ENCODE measurements at places on chromosomes 2 and 18.

DNA sequence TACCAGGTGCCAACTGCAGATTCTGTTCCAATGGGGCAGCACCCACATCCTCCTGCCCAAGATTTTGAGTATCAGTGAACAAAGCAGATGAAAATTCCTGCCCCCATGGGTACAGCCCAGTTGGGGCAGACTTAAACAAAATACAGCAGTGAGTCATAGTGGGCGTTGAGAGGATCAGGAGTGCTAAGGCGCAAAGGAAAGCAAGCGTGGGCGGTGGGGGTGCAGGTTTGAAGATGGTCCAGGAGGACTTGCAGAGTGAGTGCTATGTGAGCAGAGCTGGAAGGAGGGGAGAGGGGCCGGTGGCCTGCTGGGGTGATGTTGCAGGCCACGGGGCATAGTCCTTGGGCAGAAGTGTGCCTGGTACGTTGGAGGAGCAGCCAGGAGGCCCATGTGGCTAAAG, 24.7 kb downstream of the STEAP3 start:
- peak; percentile 78 for DNase-seq

DNA sequence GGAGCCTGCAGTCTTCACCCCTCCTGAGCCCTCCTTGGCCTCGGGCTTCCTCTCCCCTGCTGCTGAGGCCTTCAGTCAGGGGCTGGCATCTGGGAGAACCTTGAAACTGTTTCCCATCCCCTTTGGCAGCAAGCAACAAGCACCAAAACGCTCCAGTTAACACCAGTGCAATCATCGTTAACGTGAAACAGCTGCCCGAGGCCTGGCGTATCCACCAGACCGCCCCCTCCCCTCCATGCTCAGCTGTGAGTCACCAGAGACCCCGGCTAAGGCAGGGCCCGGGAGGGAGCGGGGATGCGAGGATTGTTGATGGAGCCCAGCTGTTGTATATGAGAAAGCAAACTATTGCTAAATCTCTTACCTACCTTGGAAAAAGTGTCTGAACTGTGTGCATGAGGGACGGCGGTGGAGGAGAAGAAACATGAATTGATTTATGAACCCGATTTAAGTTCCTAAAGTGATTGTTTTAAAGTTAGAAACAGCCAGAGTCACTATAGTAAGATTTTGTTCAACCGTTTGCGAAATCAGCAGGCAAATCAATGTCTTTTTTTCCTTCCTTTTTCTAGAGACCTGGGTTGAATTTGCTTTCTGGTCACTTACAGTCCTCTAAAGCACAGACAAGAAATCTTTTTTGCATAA, 5.2 kb downstream of the ZFP36L2 start:
- peak; percentile 92 for DNase-seq

DNA sequence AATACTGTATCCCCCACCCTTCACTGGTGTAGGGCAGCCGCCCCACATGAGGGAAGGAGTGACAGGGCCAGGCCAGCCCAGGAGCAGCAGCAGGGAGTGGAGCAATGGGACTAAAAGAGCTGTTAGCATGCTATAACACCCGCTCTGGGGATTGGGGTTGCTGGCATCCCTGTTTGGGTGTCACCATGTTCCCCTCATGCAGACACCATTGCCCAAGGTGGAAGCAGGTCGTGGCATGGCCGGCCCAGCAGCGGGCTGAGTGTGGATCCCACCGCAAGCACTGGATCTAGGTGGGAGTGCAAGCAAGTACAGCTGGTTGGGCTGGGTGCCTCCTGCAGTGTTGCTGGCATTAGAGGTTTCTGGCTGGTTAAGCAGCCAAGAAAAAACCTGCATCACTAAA, 3.3 kb upstream of the SULT6B1 start:
- no peak for DNase-seq

GRCh38 chr2:237242091-237242536, 156.4 kb downstream of the COPS8 start:
- DNase-seq: no peak

DNA sequence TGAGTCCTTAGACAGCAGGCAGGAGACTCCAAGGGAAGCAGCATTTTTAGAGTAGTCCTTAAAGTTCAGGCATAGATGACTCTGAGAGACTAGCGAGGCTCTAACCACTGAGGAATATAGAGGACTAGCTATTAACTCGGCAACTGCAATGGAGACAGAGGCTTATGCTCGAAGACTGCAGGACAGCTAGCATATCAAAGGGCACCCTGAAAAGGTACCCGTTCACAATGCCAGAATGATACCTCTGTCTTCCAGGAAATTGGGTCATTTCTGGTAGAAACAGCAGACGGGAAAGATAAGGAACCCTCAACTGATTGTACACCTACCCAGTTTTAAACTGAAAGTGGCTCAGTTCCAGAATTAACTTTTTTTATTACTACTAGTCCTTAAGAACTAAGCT, 1204.0 kb upstream of the ZEB2 start:
- DNase-seq: no peak

DNA sequence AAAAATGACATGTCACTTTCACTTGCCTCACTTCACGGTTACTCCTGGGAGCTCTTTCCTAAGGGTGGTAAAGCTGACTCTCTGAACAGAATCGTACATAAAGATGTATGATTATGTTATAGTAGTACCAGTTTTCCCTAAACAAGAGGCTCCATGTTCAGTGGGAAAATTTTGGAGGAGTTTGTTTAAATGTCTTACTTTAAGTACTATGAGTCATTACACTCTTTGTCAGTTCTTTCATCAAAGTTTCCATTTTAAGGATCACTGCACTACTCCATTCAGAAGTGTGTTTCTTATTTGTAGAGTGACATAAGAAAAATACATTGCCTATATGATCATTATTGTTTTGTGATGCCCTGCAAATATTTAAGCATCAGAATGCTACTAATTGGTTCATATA, 121.1 kb upstream of the FIGN start:
- DNase-seq: peak; percentile 8

DNA sequence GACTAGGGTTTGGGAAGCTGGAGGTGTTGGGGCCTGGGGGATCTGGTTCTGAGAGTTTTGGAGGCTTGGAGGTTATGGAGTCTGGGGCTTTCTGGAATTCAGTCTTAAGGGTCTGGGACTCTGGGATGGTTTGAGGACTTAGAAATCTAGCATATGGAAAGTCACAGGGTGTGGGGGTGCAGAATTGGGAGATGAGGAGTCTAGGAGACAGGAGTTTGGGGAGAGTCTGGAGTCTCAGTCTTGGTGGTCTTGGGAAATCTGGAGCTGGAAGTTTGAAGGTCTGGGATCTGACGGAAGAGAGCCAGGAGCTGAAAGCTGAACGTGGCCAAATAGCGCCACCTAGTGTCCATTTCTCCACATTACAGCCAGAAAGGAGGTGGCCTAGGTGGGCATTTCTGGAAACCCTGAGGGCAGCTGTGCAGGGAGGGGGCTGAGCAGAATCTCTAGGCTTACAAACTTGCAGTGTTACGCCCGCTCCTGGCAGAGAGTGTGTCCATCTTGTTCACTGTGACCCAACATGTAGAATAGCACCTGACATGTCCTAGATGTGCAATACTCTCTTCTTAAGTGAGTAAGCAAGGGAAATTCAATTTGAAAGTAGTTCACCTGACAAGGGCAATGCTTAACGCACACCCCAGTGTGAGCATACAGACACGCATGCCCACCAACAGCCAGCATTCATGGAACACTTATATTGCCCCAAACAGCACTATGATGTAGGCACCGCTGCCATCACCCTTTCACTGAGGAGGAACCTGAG, 204.8 kb downstream of the TFCP2L1 start:
- peak; percentile 84 for DNase-seq

- DNase-seq: no peak
These were observed 618.6 kb upstream of the TMEFF2 start for GRCh38 chr2:192813341-192813740.

GRCh38 chr2:12684471-12684936, 32.2 kb upstream of the TRIB2 start:
- peak; percentile 37 for DNase-seq

DNA sequence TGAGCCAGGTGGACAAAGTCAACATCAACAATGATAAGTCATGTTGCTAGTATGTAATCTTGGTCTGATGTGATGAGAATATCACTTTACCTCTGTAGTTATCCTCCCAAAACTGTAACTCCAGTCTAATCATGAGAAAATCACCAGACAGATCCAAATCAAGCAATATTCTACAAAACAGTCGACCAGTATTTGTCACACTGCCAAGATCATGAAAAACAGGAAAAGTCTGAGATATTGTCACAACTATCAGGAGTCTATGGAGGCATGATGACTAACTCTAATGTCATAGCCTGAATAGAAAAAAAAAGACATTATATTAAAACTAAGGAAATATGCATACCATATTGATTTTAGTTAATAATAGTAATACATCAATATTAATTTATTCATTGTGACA, 1883.3 kb upstream of the CELF4 start:
- DNase-seq: no peak

- DNase-seq: no peak
These were observed 13.7 kb upstream of the PRELID3A start for GRCh38 chr18:12393998-12394397.

GRCh38 chr2:179429060-179429471, 164.4 kb upstream of the SESTD1 start:
- no peak for DNase-seq

DNA sequence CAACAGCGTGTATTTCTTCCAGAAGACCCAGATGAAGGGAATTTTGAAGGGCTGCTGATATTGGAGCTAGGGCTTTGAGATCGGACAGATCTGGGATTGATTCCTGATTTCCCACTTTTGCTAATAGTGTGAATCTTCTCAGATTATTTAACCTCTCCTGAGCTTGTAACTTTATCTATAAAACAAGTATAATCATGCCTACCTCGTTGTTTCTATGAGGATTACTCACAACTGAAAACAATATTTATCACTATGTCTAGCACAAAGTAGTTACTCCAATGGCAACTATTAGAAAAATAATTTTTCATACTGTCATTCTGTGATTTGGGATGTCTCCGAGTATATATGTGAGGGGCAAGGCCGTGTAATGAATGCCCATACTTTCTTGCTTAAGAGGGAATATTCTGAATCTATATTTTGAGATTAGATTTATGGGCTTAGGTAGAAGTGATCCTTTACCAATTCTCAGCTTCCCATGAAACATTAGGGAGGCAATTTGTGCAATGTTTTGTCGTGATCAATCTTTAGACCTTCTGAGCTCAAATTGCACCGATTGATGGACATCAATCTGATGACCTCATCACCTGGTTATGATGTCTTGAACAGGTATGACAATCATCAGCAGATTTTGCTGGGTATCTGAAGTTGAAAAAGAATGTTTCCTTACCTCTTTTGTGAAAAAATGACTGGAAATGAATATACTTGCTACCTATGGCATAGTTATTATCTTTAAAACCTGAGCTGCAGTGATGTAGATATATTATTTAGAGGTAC, 339.9 kb downstream of the KCNS3 start:
- DNase-seq: no peak

DNA sequence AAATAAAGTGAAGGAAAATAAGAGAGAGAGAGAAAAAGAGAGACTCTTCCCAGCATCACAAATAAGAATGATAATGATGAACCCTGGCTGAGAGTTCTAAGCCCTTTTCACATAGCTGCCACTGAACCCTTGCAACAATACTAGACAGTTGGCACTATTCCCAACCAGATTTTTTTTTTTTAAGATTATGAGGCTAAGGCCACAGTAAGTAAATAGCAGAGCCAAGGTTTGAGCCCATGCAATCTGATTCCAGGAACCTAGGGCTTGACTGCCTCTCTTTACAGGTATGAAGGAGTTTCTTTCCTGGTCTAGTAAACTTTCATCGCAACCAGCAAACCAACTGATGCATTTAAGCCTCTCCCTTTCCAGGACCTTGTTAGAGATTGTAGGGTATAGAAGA, 424.6 kb downstream of the NCKAP5 start:
- DNase-seq: no peak

- peak; percentile 45 for DNase-seq
These were observed 44.0 kb downstream of the MYL12B start for GRCh38 chr18:3305933-3306332.

DNA sequence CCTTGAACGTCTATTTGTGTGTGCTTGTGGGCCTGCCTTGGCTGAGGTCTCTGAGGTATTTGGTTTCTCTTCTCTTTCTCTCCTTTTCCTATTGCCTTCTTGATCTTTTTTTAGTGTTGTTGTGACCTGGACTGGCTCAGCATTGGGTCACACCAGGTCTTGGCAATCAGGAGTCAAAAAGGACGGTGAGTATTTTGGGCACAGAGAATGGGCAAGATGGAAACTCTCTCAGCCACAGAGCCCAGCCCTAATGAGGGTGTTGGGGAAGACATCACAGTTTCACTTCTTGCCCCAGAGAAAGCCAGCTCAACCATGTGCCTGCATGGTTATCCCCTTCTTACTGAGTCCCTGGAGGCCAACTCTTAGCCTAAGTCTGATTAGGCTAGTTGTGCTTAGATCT, 13.7 kb upstream of the INO80C start:
- no peak for DNase-seq

DNA sequence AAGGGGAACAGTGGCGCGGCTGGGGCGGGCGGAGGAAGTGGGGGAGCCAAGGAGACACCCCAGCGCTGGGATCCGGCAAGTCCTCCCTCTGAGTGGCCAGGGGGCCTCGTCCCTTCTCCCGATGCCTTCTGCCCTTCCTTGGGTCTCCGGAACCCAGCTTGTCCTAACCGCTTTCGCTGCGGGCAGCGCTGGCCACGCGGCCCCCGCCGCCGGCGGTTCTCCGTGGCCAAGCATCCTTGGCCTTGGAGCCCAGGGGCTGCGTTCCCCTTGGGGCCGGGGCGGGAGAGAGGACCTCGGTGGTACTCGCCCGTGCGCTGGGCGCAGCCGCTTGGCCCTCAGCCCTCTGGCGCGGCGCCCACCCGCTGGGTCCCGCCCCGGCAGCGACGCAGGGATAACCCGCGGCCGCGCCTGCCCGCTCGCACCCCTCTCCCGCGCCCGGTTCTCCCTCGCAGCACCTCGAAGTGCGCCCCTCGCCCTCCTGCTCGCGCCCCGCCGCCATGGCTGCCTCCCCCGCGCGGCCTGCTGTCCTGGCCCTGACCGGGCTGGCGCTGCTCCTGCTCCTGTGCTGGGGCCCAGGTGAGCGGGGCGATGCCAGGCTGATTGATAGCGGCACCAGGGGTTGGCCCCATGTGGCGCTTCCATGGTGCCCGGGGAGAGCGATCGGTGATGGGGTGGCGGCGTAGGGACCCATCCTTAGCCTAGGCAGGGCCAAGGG, 128.7 kb downstream of the UXS1 start:
- DNase-seq: peak; percentile 43

DNA sequence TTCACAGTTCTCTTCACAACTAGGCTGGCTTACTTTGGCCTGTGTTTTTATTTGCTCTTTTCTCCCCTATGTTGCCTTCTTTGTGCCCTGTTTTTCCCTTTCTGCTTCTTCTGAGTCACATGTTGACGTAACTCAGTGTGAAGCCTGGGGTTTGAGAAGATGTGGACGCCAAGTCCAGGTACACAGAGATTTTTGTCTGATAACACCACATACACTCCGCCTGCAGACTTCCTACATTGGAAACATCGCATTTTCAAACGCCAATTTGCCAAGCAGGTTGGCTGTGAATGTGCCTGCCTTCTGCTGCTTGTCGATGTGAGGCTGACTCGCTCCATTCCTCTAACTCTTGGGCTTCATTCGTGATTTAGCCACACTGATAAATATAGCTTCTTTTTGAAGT, 62.6 kb upstream of the FN1 start:
- DNase-seq: peak; percentile 69

Measured in astrocyte of the hippocampus (primary cell).